ENCODE measurements at places on chromosomes 3 and 15. TPM values are rescaled to one million over a fixed set of nuclear protein-coding genes. Genes with fewer than 3 reads are reported as not detected.

GPR149 gene
- total RNA-seq, result not detected

SERPINI2 gene
- not detected for total RNA-seq

FBXO45 gene
- total RNA-seq, result 6.8 TPM

P2RY14 gene
- total RNA-seq, result not detected

HRG gene
- total RNA-seq, result not detected

DYNC1LI1 gene
- total RNA-seq, result 40.3 TPM

CYP1A1 gene
- total RNA-seq, result 1.9 TPM

VWA5B2 gene
- total RNA-seq, result 0.44 TPM

DPH6 gene
- total RNA-seq, result 13.2 TPM

GASK1A gene
- not detected for total RNA-seq

GNL3 gene
- total RNA-seq, result 109 TPM

STRA6 gene
- total RNA-seq, result 68.8 TPM
